Left renal cortex interstitium (tissue), 4 donors: ENCODE measurements at places on chromosomes 3 and 15. TPM values are rescaled to one million over a fixed set of nuclear protein-coding genes. Genes with fewer than 3 reads are reported as not detected.

- DNase-seq, result no peak
Observed at GRCh38 chr3:111577113-111577512, 18.0 kb downstream of the ZBED2 start.

GRCh38 chr15:57114070-57114469 is 195.6 kb downstream of the TCF12 start:
- no peak for DNase-seq

DNA sequence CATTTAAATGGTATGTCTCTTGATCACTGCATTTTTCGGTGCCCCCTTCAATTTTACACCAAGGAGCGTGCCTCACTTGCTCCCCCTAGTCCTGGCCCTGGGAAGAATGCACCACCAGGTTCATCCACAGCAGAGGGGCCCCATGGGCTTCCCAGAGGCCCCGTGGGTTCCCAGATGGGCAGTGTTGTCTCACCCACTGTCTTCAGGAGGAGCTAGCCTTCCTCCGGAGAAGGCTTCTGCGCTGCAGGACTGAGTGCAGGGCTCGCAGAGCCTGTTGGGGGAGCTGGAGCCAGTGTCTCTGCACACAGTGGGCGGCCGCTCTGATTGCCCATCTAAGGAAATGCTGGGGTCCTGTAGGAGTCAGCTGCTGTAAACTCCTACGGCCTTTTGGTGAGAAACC is 45.9 kb downstream of the POLR2M start:
- no peak for DNase-seq

GRCh38 chr3:144638009-144638408 is 666.4 kb downstream of the DIPK2A start:
- DNase-seq, result no peak

DNA sequence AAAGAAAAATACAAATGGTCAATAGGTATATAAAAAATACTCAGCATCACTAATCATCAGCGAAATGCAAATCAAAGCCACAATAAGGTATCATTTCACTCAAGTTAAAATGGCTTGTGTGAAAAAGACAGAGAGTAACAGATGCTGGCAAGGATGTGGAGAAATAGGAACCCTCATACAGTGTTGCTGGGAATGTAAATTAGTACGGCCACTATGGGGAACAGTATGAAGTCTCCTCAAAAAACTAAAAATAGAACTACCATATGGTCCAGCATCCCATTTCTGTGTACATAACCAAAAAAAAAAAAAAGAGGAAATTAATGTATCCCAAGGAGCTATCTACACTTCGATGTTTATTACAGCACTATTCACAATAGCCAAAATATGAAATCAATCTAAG is 98.1 kb upstream of the TGFBR2 start:
- DNase-seq, result no peak

DNA sequence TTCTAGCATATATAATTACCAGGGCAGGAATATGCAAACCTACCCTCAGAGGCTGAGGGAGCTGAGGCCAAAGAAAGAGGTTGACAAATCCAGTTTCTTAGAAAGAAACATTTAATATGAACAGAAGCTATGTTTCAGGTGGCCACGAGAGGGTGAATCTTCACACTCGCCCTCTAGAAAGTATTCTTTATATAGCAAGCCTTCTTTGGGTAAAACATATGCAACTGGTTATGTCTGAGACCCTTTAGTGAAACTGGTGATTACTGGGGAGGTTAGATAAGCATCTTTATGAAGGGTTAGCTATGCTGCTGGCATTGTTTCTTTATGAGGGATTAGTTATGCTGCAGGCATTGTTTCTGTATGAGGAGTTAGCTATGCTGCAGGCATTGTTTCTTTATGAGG is 50.7 kb upstream of the GOLGA6L2 start:
- DNase-seq, result no peak

DNA sequence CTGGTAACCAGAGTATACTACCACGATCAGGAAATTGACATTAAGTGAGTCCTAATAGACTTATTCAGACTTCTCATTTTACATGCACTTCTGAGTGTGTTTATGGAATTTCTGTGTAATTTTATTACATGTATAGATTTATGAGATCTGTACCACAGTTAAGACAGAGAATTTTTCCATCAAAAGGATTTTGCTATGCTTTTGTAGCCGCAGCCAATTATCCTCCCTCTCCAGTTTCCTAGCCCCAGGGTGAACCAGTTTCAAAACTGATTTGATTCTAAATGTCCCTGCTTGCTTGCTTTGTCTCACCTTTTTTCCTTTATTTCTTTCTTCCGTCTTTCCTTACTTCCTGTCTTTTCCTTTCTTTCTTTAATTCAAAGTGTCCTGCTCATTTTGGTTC is 661.2 kb upstream of the BCHE start:
- no peak for DNase-seq

GRCh38 chr3:120879411-120879810 is 28.6 kb upstream of the STXBP5L start:
- DNase-seq, result no peak

- no peak for DNase-seq
Observed at GRCh38 chr3:157318639-157319288, 117.9 kb upstream of the PTX3 start.

- no peak for DNase-seq
Observed at GRCh38 chr3:185667574-185667973, 81.5 kb downstream of the SENP2 start.

GRCh38 chr15:77497110-77497737 is 76.5 kb downstream of the HMG20A start:
- no peak for DNase-seq

DNA sequence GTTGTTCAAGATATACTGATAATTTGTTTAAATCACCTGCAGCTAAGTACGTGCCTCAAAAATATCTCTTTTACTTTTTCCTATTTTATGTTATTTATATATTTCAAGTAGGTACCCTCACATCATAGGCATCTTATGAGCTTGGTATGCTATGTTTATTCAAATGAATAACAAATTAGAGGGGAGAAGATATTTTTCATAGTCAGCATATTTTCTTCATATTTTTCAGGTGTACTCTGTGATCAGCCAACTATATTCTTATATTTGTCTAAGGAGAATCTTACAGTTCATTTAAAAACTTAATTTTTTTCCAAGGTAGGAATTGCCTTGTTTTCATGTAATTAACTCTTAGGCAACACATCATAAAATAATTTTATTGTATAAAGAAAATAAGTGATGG is 421.1 kb upstream of the GRM7 start:
- DNase-seq, result no peak

DNA sequence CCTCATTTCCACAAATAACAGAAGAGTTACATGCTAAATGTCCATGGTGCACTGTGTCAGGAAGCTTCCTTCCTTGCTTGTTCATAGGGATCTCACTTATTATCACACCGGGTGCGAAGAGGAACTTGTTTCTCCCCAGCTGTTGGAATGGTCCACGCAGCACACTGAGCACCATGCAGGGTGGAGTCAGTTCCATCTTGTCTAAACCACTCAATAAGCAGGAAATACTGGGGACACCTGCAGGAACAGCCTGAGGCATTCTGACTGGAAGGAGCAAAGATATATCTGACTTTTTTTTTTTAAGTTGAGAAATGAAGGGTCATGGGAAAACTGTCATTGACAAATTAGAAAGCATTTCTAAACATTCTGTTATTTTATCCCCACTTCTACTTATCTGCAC is 70.0 kb upstream of the WDR72 start:
- no peak for DNase-seq

DNA sequence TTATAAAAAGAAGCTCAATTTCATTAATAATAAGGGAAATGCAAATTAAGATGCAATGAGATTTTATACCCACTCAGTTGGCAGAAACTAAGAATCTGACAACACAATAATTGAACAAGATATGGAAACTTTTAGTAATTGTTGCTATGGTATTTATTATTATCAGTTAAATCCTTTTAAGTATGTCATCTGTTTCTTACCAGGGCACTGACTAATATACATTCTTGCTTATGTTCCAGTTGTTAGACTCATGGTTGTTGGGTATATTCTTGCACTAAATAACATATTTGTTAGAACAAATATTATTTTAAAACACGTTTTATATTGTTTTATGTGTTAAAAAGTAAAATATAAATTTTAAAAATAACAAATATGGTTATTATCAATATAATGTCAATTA is 690.3 kb downstream of the MECOM start:
- no peak for DNase-seq

DNA sequence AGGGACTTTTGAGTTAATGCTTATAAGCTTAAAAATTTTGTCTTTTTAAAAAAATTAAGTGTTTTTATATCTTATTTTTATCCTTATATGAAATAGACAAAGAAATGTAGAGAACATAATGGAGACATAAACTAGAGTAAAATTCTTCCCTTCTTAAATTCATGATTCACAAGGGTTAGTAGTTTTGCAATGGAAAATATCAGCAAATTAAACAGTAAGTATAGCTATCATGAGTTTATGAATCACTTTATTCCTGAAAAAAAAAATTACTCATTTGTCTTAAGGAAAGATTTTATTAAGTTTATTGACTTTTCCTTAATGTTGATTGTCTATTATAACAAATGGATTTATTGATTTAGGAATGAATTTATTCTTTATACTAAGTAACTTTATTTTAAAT is 4.3 kb downstream of the ATP6V1A start:
- DNase-seq, result no peak

DNA sequence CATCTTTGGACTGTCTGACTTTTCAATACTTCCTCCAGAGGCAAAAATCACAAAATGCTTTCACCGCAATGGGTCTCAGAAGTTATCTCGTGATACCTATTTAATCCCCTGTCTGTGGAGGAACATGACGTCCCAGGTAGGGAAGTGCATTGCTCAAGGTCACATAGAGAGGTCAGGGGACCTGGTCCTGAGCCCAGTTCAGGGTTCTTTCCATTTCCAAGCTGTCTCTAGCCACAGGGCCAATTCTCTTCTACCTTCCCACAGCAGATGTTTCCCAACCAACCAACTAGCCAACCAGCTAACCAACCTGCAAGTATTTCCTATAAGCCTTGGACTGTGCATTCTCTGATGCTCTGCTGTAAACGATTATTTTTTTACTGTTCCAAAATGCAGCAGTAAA is 122.2 kb upstream of the DLG1 start:
- DNase-seq, result no peak

DNA sequence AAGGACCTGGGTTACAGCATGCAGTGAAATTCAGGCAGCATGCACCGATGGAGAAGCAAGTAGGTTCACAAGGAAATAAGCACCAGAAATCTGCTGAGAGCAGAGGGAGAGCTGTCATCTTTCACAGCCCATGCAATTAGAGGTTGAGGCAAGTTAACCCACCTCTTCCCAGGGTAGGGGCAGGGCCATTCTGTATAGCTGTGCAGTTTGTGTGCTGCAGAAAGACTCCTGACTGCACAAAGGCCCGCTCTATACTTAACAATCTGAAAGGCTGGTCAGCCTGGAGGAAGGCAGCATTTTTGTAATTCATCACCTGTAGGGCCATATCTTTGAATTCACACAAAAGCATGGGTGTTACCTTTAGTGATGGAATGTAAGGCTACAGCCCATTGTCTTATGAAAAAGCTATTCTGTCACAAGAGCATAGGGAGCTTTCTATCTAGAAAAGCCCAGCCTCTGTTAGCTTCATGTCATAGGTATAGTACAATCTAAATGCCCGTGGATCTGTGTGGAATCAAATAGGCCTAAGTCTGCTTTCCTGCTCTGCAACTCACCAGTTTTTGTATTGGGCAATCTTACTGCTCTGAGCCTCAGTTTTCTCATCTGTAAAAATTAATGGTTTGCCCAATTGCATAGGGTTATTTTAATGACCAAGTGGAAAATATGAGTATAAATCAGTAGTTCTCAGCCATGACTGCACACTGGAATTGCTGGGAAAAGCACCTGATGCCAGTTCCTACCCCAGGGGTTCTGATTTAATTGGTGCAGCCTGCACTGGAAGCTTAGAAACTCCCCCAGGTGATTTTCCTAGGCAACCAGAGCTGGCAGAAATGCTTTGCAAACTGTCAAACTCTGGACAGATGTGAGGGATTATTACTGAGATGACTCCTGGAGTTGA is 65.2 kb downstream of the ATP13A5 start:
- no peak for DNase-seq

DNA sequence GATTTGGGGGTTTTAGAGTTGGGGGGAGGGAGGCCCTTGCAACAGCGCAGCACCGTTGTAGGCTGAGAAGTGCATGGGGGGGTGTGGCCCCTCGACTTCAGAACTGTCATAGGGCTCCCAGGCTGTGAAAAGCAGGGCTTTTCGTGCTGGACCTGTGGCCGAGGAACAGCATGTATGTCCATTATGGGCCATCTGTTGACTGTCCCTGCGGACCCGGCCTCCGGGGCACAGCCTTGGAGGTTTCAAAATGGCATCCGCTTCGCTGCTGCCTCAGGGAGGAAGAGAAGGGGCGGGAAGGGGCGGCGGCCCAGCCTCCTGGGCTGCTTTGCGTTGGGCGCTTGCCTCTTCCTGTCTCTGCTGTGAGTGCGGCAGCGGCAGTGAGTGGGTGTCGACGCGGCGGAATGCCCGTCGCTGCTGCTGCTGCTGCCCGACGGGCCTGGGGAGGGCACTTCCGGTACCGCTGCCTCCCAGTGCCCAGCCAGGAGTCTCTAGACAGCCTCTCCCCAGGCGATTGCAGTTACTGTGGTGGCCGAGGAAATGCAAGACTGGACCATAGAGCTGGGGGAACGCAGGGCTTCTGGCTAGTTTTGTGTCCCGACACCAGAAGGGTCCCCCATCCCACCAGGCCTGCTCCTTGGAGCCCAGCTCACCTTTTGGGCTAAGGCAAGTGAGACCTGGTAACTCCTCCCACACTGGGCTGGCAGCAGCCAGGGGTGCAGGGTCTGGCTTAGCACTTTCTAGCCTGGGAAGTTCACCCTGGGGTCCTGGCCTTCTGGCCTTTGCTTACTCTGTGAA is 1.9 kb downstream of the GNAI2 start:
- no peak for DNase-seq

DNA sequence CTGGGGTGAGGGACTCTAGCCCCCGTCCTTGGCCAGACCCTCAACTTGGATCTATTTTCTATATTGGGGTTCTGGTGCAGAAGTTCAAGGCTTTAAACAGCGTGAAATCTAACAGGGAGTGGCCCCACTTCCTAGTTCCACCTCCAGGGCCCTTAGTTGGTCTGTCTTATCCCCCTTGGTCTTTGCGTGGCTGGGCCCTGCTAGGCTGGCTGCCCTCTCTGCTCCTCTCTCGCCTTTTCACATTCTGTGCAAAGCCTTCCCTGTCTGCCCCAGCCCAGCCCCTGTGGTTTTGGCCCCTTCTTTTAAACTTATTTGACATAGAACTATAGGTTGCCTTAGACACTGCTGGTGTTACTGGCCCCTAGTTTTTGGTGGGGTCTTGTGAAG is 5.6 kb downstream of the PPCDC start:
- no peak for DNase-seq

- DNase-seq, result no peak
Observed at GRCh38 chr3:166279636-166280035, 442.4 kb upstream of the BCHE start.

DNA sequence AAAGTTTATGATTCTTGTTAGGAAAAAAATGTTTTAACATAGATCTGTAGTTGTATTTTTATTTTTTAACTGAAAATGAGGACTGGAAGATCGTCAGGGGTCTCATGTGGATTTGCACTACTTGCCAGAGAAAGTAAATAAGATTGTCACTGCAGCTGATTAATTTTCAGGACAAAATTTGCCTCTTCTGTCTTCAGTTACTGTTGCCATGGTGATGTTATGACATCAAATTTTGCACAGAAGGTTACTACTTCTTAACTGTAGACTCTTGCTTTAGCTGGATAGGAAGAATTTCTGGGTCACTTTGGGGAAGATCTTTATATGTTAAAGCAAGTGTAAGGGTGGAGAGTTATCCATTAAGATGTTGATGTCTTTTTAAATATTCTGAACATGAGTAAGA is 82.2 kb upstream of the WDR72 start:
- DNase-seq, result no peak

CLRN1 gene
- not detected for polyA plus RNA-seq

ZNF620 gene
- polyA plus RNA-seq, result 8.6 TPM

HHLA2 gene
- polyA plus RNA-seq, result 13.3 TPM

IL17RD gene
- polyA plus RNA-seq, result 52.3 TPM

ZBED2 gene
- 0.42 TPM for polyA plus RNA-seq

P2RY1 gene
- 2.8 TPM for polyA plus RNA-seq
